ENCODE measurements at places on chromosomes 11 and 22.

GRCh38 chr11:936199-936598, 10.5 kb downstream of the AP2A2 start:
- no peak for DNase-seq

DNA sequence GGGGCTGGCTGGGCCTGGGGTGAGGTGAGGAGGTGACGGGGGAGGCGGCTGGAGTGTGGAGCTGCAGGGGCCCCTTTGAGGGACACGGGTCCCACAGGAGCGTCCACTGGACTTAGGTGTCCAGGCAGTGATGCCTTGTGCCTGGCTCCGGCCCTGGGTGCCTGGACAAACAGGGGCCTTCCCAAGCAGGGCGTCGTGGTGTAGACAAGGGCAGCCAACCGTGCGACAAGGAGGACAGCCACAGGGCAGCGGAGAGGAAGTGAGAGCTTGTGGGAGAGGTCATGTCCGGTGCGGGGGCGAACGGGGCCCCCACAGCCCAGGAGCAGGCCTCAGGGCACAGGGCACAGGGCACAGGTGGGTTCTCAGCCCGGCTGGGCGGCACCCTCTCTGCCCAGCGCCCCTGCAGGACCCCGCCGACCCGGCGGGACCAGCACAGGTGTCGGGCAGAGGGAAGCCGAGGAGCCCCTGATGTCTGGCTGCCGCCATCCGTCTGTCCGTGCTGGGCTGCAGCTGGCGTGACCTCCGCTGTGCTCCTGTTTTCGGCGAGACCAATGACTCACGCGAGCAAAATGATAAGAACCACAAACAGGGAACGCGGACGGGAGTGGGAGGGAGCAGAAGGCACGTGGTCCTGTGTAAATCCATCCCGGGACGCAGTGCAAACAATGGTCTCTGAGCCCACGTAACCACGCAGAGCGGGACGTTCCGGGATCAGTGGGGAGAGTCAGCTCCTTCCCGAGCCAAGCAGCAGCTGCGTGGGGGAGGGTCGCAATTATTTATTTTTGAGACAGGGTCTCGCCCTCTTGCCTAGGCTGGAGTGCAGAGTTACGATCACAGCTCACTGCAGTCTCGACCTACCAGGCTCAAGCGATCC, 49.1 kb upstream of the A4GALT start:
- no peak for DNase-seq

DNA sequence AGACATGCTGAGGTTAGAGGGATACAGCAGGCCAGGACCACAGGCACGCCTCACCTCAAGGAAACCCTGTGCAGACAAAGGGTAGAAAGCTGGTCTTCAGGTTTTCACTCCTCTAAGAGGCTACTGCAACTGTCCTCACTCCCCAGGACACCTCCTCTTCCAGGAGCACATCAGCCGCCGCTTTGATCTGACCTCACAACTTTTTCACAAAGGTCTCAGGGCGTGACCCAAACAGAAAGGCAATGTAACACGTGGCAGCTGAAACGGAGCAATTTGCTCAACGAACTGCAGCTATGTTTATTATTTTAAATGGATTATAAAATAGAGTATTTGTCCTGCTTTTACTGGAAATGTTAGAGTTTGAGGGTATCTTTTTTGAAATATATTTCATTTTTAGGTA, 46.1 kb downstream of the LARGE1 start:
- DNase-seq, result no peak

DNA sequence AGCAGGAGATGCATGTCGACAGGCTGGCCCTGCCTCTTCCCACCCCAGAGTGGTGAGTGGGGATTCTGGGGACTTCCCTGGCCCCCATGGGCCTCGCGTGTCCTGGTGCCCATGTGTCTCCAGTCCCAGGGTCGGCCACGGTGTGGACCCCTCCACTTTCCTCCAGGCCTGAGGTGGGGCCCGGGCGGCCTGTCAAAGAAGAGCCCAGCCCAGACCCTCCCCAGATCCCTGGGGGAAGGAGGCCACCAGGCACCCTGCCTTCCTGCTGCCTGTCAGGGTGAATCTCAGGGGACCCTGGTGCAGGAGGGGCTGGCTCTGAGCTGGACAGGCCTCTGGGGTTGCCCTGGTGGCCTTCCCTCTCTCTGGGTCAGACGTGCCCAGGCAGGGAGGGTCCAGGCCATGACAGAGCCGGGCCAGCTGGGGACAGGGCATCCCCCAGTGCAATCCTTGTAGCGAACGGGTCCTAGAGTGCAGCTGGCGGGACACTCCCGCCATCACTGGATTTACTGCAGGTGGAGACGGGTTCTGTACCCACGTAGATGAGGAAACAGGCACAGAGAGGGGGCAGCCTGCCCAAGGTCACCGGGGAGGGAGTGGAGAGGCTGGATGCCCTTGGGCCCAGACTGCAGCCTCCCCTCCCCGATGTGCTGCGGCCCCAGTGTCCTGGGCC, 13.5 kb upstream of the MUC6 start:
- no peak for DNase-seq

- DNase-seq, result no peak
These were observed 14.9 kb downstream of the SLC37A2 start for GRCh38 chr11:125078016-125078415.

- no peak for DNase-seq
These were observed 6.7 kb upstream of the SYT7 start for GRCh38 chr11:61587541-61587941.

- DNase-seq, result no peak
These were observed 18.3 kb downstream of the AMOTL1 start for GRCh38 chr11:94786264-94787126.

DNA sequence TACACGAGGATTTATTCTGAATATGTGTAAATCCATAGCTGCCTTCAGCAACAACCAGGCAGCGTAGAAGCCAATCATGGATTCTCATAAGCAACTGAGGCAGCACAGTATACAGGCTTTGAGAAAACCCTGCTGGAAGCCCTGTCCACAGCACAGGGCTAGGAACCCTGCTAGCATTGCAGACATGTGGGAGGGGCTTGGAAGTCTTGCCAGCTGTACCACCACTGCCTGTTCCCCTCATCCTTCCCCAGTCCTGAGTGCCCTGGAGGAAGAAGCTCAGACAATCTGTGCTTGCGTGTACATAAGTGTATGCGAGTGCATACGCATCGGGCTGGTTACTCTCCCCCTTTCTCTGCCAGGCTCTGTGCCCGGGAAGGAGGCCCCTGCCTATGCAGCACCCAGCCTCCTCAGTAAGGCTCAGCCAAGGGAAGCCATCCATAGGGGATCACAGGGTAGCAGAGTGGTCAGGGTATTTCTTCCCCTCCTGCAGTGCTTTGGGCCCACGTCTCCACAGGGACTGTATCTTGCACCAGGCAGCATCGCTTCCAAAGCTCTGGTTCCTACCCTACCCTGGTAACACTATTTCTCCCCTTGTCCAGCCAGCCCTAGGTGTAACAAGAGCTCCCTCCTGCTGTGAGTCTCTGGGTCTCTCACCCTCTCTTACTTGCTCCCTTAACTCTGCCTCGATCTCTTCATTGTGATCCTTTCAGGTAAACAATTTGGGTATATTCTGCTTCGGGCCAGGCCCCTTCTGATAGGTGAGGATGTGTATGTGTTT, 90.5 kb downstream of the GALNT18 start:
- DNase-seq, result no peak

- DNase-seq, result no peak
These were observed 1.3 kb downstream of the PIK3C2A start for GRCh38 chr11:17206463-17206862.

GRCh38 chr11:15523543-15523942, 408.8 kb downstream of the INSC start:
- DNase-seq, result no peak

- DNase-seq, result no peak
These were observed 2.9 kb downstream of the TEAD1 start for GRCh38 chr11:12677131-12677530.

- DNase-seq, result peak; percentile 38
These were observed 55.8 kb upstream of the RRAS2 start for GRCh38 chr11:14414470-14415461.

GRCh38 chr11:14623036-14623435, 20.6 kb upstream of the PDE3B start:
- DNase-seq, result no peak

DNA sequence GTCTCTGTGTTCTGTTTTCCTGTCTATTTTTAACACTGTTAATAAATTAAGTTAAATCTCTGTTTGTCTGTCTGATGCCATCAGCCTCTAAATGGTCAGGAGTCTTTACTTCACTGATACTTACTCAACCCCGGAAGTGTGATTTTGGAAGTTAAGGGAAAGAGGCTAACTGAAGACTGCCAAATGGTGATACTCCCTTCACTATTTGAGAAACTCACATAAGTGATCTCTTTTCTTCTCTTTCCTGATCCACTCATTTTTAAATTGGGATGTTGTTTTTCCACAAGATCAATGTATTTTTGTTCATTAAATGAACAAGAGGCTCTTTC, 389 bp upstream of the CASP12 start:
- DNase-seq, result no peak

- DNase-seq, result no peak
These were observed 124.2 kb upstream of the SEZ6L start for GRCh38 chr22:26045051-26045450.

GRCh38 chr22:32325811-32326237, 31.8 kb upstream of the RFPL3 start:
- DNase-seq, result no peak

DNA sequence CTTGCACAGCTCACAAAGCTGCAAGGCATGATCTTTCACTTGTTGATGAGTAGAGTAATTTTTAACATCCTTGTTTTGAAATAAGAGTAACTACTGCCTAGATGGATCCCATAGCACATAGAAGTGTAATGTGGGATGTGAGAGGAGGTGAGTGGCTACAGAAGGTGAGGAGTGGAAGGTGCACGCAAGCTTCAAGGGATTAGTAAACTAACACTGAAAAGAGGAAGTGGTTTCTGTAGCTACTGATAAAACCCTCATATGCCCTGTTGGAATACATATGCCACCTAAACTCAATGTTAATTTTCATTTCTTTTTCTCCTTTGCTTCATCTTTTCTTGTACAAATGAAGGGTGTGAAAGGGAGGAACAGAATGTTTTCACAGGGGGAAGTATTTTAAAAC, 22.0 kb upstream of the CTSC start:
- peak; percentile 38 for DNase-seq

- DNase-seq, result no peak
These were observed 57.5 kb downstream of the RTL6 start for GRCh38 chr22:44440224-44441160.

DNA sequence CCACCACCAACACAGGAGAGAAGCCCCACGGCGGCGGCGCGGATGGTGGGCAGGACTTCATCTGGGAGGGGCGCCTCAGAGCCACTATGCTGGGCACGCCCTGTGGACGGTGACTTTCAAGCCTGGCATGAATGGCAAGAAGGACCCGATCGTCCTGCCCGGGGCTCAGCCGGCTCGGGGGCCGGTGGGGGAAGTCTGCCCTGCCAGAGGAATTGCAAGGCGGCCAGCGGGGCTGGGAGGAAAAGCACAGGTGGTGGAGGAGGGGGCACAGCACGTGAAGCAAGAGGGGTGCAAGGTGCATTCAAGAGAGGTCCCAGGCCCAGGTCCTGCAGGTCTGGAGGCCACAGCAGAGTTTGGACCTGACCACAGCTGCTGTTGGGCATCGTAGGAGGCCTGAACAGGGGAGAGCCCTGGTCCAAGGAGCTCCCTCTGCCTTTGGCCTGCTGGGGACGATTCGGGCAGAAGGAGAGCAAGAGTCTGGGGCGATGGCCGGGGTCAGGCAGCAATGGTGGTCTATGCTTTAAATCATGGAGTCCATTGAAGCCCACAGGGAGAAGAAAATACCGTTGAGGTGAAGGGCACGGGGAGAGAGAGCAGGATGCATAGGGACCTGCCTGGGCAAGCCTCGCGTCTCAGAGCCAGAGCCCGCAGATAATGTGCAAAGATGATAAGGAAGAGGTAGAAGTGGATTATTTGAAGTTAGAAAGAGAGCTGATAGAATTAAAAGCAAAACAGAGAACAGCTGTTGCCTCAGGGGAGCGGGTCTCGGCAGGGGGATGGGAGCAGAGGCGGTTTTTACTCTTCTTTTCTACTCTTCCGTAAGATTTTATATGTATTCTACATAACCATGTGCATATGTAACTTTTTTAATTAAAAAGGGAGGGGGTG, 82.6 kb upstream of the SHISAL1 start:
- DNase-seq, result no peak

- DNase-seq, result no peak
These were observed at the start of gene OR51T1 for GRCh38 chr11:4881860-4882500. TSS of gene OR51T1 (plus strand) at chr11:4881900. CDS start at chr11:4881900, 0 bp downstream.

DNA sequence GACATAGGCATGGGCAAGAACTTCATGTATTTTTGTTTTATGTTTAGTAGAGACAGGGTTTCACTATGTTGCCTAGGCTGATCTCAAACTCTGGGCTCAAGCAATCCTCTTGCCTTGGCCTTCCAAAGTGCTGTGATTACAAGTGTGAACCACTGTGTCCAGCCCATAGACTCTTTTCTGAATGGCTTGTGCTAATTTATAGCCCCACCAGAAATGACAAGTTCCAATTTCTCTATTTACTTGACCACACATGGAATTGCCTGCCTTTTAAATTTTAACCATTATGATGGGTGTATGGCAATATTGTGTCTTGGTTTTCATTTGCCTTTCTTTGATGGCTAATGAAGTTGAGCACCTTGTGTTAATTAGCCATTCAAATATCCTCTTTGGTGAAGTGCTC, 85.8 kb upstream of the NECTIN1 start:
- DNase-seq, result no peak

DNA sequence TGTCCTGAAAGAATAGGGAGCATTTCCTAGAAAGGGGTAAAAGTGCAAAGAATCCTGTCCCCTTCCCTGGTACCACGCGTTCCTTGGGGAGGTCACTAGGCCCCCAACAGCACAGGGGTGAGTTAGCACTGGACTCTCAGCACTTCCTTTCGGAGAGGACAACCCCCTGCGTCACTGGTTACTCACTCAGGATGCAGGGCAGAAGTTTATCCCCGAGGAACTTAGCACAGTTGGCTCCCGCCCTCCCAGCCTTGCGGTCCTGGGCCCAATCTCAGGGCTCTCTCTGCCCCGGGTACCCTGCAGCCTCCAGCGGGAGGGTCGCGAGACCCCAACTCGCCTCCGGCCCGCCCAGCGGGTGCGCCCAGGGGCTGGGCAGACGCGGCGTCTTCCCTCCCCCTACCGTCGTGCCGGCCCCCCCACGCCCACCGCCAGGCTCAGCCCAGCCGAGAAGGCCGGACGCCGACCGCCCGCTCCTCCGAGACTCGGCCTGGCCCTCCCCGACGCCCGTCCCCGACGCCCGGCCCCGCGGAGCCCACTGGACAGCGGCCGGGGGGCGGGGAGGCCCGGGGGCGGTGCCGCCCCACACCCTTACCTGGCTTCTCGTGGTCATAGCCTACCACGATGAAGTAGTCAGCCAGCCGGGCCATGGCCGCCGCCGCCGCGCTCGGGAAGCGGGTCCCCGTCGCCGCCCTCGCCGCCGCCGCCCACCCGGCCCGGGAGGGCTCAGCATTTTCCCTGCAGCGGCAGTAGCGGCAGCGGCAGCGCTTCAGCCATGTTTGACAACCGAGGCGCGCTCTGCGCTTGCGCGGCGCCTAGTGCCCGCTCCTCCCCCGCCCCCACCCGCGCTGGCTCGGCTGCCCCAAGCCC, at the start of gene SBF2:
Gene SBF2 (minus strand): TSS at position 797 of the 867 bp plus-strand sequence. CDS start 150 bp downstream, at position 647.
- DNase-seq, result peak; percentile 52

All from KG1 (cell line).